Activated T-cell treated with anti-CD3 and anti-CD28 coated beads, Interleukin-2, amount 50 U/mL, for 72 hours (primary cell): ENCODE measurements at places on chromosomes 13 and 19. TPM values are rescaled to one million over a fixed set of nuclear protein-coding genes. Genes with fewer than 3 reads are reported as not detected.

DNA sequence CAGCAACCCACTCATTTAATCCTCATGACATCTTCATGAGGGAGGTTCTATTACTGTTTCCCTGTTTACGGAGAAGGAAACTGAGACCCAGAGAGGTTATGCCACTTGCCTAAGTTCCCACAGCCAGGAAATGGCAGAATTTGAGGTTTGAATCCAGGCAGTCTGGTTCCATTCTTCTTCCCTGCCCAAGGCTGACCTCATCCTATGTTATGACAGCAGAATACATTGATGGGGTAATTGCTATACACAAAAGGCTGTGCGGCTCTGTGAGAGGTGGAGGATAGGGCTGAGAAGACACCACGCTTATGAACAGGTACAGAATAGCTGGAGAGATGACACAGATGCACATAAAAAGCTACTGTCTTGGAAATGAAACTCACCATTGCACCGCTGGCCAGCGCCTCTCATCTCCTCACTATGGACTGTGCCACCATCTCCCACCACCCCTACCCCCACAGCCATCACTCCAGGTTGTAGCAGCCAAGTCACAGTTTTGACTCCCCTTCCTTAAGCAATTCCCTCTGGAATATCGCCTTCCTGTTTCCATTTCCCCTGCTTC is 11.5 kb downstream of the MAG start:
- no peaks in the 10 kb centered on the region for H3K36me3 ChIP-seq
- H3K27ac ChIP-seq: no peak overlapping the region
- H3K4me1 ChIP-seq: peaks cover 7% of the 10 kb centered on the region
- DNase-seq: no peak

Gene PBX4
- 28.3 TPM for total RNA-seq

Gene CLIP3
- total RNA-seq: 2.7 TPM

DNA sequence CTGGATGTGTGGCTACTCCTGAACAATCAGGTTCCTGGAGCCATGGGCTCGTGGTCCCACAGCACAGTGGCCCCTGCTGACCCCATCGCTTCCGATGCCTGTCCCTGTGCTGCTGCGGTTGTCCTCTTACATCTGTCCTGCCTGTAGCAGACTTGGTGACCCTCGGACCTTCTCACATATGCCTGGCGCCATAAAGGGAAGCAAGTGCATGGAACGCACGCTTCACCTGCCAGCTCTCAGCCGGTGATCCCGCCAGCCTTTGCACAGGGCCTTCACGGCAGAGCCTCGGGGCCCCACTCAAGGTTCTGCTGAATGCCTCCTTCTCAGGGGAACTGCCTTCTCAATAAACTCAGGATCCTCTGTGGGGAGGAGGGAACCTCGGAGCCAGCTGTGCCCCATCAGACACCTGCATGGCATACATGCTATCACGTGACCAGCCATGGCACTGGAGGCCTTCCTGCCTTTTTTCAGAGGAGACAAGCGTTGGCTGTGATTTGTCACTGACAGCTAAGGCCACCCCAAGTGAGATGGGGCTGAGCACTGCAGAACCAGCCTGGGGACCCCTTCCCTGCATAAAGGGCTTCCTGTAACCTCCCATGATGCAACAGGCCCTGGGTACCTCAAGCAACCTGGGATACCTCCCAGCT is 24.3 kb downstream of the PEPD start:
- no peaks in the 10 kb centered on the region for H3K27me3 ChIP-seq
- H3K4me1 ChIP-seq: no peaks in the 10 kb centered on the region
- H3K36me3 ChIP-seq: no peaks in the 10 kb centered on the region
- no peak overlapping the region for H3K4me3 ChIP-seq

GRCh38 chr13:99144306-99144705 is 56.3 kb upstream of the UBAC2 start:
- H3K4me3 ChIP-seq: no peak overlapping the region
- no peaks in the 10 kb centered on the region for H3K4me1 ChIP-seq
- H3K27ac ChIP-seq: no peak overlapping the region
- H3K36me3 ChIP-seq: no peaks in the 10 kb centered on the region

Gene RNF113B
- not detected for total RNA-seq

DNA sequence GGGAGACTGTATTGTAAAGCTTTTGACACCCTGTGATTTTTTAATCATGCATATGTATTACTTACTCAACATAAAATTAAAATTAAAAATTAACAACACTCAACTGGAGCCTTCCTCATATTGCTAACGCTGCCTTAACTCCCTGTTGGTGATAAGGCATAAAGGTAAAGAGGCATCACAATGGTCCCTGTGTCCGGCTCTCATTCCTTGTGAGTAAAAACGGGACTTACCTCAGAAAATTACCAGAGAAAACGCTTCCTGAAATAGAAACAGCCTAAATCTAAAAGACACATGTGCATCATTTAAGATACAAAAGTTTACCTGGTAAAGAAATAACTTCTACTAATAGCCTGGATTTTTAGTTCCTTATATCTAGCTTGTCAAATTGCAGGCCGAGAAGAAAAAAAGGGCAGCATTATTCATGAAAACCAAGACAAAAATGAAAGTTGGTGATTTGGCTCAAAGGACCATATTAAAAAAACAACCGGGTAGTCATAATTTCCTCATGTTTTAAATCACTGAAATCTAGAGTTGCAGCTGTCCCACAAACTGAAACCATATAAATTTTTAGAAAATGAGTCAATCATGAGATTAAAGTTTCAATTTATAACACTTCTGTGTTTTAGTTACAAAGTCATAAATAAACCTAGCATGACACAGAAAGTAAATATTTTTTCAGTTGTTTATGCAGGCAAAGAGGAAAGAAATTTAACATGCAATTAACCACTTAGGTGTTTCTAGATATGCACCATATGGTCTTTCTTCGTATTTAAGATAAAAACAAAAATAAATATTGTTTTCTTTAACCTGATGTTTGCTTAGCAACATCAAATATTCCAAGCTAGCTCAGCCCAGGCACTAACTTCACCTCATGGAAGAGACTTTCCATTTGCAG is 94.7 kb downstream of the MIPEP start:
- no peaks in the 10 kb centered on the region for H3K27me3 ChIP-seq
- peaks cover 28% of the 10 kb centered on the region for H3K4me1 ChIP-seq
- H3K27ac ChIP-seq: no peak overlapping the region
- peaks cover 4% of the 10 kb centered on the region for H3K36me3 ChIP-seq
- H3K4me3 ChIP-seq: peak overlapping the region; percentile 55

DNA sequence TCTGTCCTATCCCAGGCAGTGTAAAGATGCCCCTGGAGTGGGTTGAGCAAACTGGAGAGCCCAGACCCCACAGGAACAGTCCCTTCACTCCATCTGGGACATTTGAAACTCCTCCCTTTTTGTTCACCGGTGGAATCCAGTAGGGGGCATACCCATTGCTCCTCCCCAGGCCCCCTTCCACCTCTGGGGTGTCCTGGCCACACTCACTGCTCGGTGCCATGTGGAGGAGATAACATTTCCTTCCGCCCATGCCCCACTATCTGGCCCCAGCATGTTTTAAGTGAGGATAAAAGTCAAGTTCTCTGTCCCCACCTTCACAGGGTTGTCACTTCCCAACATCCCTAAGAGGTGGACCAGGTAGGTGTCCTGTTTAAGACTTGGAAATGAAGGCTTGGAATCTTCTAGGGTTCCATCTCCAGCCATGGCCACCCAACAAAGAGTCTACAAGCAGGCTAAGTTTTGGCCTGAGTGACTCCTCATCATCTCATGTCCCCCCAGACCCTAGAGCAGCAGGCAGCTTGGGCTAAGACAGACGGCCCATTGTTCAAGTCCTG is 9.3 kb downstream of the ZNF526 start:
- peaks cover 14% of the 10 kb centered on the region for H3K36me3 ChIP-seq
- no peak overlapping the region for H3K4me3 ChIP-seq
- H3K27me3 ChIP-seq: no peaks in the 10 kb centered on the region
- H3K4me1 ChIP-seq: peaks cover 35% of the 10 kb centered on the region

Gene DNAJC3
- 24.9 TPM for total RNA-seq

GRCh38 chr19:44890366-44891015 is 563 bp upstream of the TOMM40 start:
- H3K27me3 ChIP-seq: no peaks in the 10 kb centered on the region
- peaks cover 37% of the 10 kb centered on the region for H3K4me1 ChIP-seq
- DNase-seq: peak; percentile 100
- peak overlapping the region; percentile 80 for H3K4me3 ChIP-seq

Gene CNFN
- total RNA-seq: 2.1 TPM

DNA sequence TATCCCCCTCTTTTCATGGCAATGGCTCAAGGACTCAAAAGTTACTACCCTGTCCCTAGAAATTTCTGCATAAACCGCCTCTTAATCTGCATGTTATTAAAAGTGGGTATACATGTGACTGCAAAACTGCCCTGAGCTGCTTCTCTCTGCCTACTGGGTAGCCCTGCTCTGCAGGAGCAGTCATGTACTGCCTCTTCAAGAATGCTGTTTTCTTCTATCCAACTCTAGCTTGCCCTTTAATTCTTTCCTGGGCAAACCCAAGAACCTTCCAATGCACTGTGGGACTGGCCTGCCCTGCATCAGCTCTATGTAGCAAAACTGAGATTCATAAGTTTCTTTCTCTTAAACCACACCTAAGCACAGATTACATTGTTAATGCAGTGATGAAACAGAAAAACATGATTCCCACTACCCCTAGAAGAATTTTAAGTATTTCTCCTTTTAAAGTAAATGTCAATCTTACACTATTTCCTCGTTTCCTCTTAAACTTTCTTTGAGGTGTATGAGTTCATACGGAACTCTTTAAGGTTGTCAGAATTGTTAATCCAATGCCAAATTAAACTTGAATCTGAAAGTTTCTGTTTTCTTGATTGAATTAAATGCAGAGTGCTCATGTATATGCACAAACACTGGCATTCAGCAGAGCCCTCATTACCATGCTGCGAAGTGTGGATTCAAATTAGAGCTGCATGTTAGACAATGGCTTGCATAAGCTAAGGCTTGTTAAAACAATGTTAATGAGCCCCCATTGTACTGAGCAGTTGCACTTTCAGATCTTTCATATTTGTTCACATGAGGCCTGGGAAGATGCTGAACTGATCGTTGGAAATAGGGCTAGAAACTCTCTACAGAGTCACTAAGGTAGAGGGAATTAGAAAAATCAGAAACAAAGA is 669.9 kb upstream of the PCDH20 start:
- no peaks in the 10 kb centered on the region for H3K36me3 ChIP-seq
- no peaks in the 10 kb centered on the region for H3K4me1 ChIP-seq
- H3K27ac ChIP-seq: no peak overlapping the region
- no peak overlapping the region for H3K4me3 ChIP-seq
- H3K27me3 ChIP-seq: no peaks in the 10 kb centered on the region

GRCh38 chr19:48806818-48807589 is 3.8 kb downstream of the BCAT2 start:
- peak; percentile 44 for DNase-seq
- H3K4me3 ChIP-seq: no peak overlapping the region
- H3K27me3 ChIP-seq: no peaks in the 10 kb centered on the region
- H3K4me1 ChIP-seq: peaks cover 27% of the 10 kb centered on the region
- no peaks in the 10 kb centered on the region for H3K36me3 ChIP-seq

- no peaks in the 10 kb centered on the region for H3K27me3 ChIP-seq
- no peak overlapping the region for H3K4me3 ChIP-seq
- no peaks in the 10 kb centered on the region for H3K36me3 ChIP-seq
Measured at GRCh38 chr13:93505104-93505952, 278.7 kb downstream of the GPC6 start.

DNA sequence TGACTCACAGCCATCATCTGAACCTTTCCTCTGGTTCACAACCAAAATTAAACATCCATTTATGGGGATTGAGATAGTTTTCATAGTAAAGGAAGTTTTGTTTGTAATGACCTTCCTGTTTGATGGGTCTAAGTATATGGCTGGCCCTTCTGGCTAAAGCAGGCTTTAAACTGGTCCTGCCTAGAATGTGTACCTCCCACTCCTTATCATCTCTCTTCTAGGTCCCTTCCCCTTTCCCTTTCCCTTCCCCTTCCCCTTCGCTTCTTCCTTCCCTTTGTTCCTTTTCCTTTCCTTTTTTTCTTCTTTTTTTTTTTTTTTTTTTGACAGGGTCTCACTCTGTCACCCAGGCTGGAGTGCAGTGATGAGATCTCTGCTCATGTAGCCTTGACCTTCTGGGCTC is 35.6 kb downstream of the BBC3 start:
- peak overlapping the region; percentile 22 for H3K27ac ChIP-seq
- H3K27me3 ChIP-seq: no peaks in the 10 kb centered on the region
- peak overlapping the region; percentile 32 for H3K4me3 ChIP-seq
- H3K4me1 ChIP-seq: peaks cover 48% of the 10 kb centered on the region

DNA sequence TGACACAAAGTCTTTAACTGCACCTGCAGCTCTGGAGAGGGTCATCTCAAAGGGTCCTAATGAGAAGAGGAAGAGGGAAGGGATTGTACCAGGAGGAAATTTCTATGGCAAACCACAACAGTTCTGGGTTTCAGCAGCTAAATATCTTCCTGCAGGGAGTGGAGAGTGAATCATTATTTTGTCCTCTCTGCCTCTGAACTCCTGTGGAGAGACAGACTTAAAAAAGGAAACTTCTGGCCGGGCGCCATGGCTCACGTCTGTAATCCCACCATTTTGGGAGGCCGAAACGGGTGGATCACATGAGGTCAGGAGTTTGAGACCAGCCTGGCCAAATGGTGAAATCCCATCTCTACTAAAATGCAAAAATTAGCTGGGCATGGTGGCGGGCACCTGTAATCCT is 16.9 kb upstream of the C1QTNF9 start:
- DNase-seq: no peak
- H3K4me3 ChIP-seq: no peak overlapping the region
- no peak overlapping the region for H3K27ac ChIP-seq
- no peaks in the 10 kb centered on the region for H3K27me3 ChIP-seq
- H3K36me3 ChIP-seq: peaks cover 22% of the 10 kb centered on the region

- no peak overlapping the region for H3K27ac ChIP-seq
- H3K4me3 ChIP-seq: no peak overlapping the region
- H3K36me3 ChIP-seq: no peaks in the 10 kb centered on the region
- H3K27me3 ChIP-seq: peaks cover 6% of the 10 kb centered on the region
- DNase-seq: no peak
Measured at GRCh38 chr13:59343993-59344822, 819.5 kb downstream of the DIAPH3 start.

DNA sequence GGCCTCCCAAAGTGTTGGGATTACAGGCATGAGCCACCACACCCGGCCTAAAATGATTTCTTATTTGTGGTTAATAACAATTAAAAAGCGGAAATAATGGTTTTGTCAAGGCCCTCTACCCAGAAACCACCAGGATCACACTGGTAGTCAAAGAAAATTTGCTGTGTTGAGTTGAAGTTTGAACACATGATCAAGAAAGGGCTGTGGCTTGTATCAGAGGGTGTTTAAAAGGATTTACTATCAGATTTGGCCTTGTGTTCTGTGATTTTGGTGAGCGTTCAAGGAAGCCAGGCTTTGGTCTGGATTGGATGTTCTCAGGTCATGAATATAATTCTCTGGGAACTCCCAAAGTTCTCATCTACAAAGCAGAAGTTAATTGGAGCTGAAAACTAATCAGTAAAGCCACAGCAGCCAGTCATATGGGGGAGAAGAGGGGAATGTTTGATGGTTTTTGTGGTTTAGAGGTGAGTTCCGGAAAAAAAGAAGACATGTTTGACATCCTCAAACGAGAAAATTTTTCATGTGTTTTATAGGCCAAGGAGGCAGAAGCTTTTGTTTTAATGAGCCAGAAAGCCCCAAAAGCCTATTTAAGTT is 10.6 kb upstream of the ZNF556 start:
- peaks cover 12% of the 10 kb centered on the region for H3K4me1 ChIP-seq
- no peak for DNase-seq
- H3K27me3 ChIP-seq: no peaks in the 10 kb centered on the region
- H3K27ac ChIP-seq: no peak overlapping the region
- H3K36me3 ChIP-seq: peaks cover 33% of the 10 kb centered on the region

Gene POU4F1
- total RNA-seq: 0.79 TPM

GRCh38 chr13:30400376-30400775 is 21.9 kb upstream of the UBE2L5 start:
- no peaks in the 10 kb centered on the region for H3K36me3 ChIP-seq
- H3K27me3 ChIP-seq: no peaks in the 10 kb centered on the region
